ENCODE measurements at places on chromosomes 4 and X. TPM values are rescaled to one million over a fixed set of nuclear protein-coding genes. Genes with fewer than 3 reads are reported as not detected.
A peak's percentile ranks its signal among the peaks of the same experiment; 100 is the strongest.

The MAGEC2 gene
- not detected for total RNA-seq

The CDKL2 gene
- 0.38 TPM for total RNA-seq

The RENBP gene
- 6.8 TPM for total RNA-seq

The BMP3 gene
- 0.41 TPM for total RNA-seq

The TMPRSS11B gene
- not detected for total RNA-seq

- H3K4me3 ChIP-seq = peak overlapping the region; percentile 93
- peaks cover 6% of the 10 kb centered on the region for H3K36me3 ChIP-seq
- no peaks in the 10 kb centered on the region for H3K27me3 ChIP-seq
- H3K27ac ChIP-seq = no peak overlapping the region
These were observed 2.4 kb downstream of the HNRNPH2 start for GRCh38 chrX:101410461-101410860.

- DNase-seq = no peak
- H3K36me3 ChIP-seq = no peaks in the 10 kb centered on the region
- no peak overlapping the region for H3K4me3 ChIP-seq
- no peaks in the 10 kb centered on the region for H3K27me3 ChIP-seq
- no peaks in the 10 kb centered on the region for H3K4me1 ChIP-seq
- no peak overlapping the region for H3K27ac ChIP-seq
These were observed 29.5 kb downstream of the MSL3 start for GRCh38 chrX:11787564-11787963.

DNA sequence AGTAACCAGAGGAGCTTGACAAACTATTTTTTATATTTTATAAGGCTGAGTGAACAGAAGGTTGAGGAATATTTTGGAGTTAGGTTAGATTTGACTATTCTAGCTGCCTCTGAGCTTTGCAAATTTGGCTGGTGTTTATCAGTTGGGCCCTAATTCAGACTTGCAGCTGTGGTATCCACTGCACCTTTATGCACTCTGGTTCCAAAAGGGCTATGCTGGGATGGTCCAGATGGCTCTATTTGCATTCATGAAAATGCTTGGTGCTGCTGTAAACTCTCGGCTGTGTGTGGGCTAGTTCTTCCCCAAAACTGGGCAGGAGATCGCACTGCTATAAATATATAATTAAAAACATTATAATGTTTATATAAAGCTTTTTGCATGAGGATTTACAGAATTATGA is 106.3 kb downstream of the REPS2 start:
- no peak overlapping the region for H3K4me3 ChIP-seq
- no peaks in the 10 kb centered on the region for H3K27me3 ChIP-seq
- H3K36me3 ChIP-seq = no peaks in the 10 kb centered on the region
- no peaks in the 10 kb centered on the region for H3K4me1 ChIP-seq
- no peak for DNase-seq
- no peak overlapping the region for H3K27ac ChIP-seq

DNA sequence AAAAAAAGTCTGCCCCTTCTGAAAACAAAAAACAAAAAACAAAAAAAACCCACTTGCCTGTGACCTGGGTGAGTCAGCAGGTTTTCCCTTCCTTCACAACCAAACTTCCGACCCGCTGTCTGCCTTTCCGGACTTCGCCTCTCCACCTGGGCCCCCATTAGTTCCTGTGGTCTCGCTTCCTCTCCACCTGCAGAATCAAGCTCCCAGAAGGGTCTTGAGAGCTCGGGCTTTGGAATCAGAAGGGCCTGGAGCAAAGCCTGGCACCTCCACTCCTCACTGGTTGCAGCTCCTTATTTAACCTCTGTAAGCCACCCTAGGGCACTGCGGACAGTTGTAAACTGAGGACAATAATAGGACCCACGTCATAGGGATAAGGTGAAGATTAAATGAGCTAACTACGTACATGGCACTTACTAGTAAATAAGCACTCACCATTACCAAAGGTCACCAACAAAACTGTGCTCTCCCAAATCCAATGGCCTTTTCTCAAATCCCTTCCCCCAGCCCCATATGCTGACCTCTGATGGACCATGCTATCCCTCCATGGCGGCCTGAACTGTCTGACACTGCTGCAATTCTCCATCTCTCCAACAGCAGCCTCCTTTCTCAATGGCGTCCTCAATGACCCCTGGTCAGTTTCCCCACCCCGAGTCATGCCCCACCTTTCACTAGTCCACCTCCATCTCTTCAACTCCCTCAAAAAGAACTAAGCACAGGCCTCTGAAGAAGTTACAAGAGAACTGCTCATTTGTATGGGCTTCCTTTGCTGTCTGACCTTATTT is 64.2 kb downstream of the IRF2 start:
- no peaks in the 10 kb centered on the region for H3K27me3 ChIP-seq
- no peak overlapping the region for H3K4me3 ChIP-seq
- no peak for DNase-seq
- H3K4me1 ChIP-seq = no peaks in the 10 kb centered on the region
- H3K27ac ChIP-seq = no peak overlapping the region
- no peaks in the 10 kb centered on the region for H3K36me3 ChIP-seq

- no peak for DNase-seq
- H3K4me1 ChIP-seq = no peaks in the 10 kb centered on the region
- H3K27ac ChIP-seq = no peak overlapping the region
- H3K27me3 ChIP-seq = no peaks in the 10 kb centered on the region
- no peaks in the 10 kb centered on the region for H3K36me3 ChIP-seq
- no peak overlapping the region for H3K4me3 ChIP-seq
These were observed 8.6 kb upstream of the UBQLN2 start for GRCh38 chrX:56554870-56555269.

- peaks cover 26% of the 10 kb centered on the region for H3K4me1 ChIP-seq
- peak overlapping the region; percentile 87 for H3K27ac ChIP-seq
- H3K4me3 ChIP-seq = peak overlapping the region; percentile 20
- no peaks in the 10 kb centered on the region for H3K27me3 ChIP-seq
- H3K36me3 ChIP-seq = no peaks in the 10 kb centered on the region
These were observed 35.1 kb upstream of the CYP2U1 start for GRCh38 chr4:107896158-107896645.

- no peak for DNase-seq
- no peaks in the 10 kb centered on the region for H3K4me1 ChIP-seq
- no peaks in the 10 kb centered on the region for H3K36me3 ChIP-seq
- H3K27me3 ChIP-seq = no peaks in the 10 kb centered on the region
These were observed 606.0 kb downstream of the BCOR start for GRCh38 chrX:39491548-39492297.

DNA sequence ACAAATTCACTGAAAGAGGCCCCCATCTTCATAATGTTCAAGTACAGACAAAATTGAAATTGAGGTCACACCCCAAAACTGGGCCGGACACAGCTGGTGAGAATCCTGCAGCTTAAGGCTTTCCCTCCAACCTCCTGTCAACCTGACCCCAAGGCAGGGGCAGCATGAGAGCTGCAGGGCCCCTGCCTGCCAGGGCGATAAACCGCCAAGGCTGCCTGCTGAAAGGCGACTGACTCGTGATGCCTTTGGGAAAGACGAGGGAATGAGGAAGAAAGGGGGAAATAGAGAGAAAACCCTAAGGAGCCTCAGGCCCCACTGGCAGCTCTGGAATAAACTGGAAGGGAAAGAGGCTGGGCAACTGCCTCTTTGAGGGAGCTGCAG is 7.3 kb upstream of the IRAK1 start:
- DNase-seq = no peak
- no peak overlapping the region for H3K4me3 ChIP-seq
- H3K4me1 ChIP-seq = no peaks in the 10 kb centered on the region
- no peak overlapping the region for H3K27ac ChIP-seq

DNA sequence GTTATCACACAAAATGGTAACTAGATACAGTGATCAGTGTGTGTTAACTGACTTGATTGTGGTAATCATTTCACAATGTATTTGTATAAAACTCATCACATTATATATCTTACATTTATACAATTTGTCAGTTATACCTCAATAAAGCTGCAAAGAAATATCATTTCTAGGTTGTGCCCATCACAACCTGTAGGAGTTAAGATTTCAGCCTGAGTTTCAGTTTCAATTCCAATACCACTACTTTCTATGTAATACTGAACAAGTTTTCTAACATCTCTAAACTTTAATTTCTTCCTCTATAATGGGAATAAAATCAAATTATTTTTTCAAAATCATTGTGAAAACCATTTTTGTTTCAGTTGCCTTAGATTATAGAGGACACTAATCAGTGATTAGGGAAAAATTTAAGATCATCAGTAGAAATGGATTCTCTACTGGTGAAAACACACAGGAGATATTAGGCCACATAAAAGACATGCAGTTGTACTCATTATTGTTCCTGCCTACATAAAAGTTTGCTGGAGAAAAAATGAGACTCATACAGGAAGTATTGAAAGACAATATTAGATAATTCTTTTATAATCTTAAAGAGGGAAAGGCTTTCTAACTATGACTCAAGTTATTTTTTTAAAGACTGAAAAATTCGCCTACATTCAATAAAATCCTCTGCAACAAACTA is 18.4 kb upstream of the TBC1D1 start:
- H3K36me3 ChIP-seq = no peaks in the 10 kb centered on the region

GRCh38 chrX:118974088-118974907 is at the start of gene LONRF3:
TSS of gene LONRF3 (plus strand) at chrX:118974618. CDS start at chrX:118974781, 163 bp downstream.
- H3K4me3 ChIP-seq = peak within 1 kb of the TSS; percentile 93
- peak within 1 kb of the TSS; percentile 95 for H3K27ac ChIP-seq
- H3K36me3 ChIP-seq = peaks cover 11% of the 10 kb centered on the region
- H3K27me3 ChIP-seq = peaks cover 7% of the 10 kb centered on the region
- H3K4me1 ChIP-seq = peaks cover 27% of the 10 kb centered on the region
- peak; percentile 61 for DNase-seq
